ENCODE measurements at places on chromosomes 12 and 14.

DNA sequence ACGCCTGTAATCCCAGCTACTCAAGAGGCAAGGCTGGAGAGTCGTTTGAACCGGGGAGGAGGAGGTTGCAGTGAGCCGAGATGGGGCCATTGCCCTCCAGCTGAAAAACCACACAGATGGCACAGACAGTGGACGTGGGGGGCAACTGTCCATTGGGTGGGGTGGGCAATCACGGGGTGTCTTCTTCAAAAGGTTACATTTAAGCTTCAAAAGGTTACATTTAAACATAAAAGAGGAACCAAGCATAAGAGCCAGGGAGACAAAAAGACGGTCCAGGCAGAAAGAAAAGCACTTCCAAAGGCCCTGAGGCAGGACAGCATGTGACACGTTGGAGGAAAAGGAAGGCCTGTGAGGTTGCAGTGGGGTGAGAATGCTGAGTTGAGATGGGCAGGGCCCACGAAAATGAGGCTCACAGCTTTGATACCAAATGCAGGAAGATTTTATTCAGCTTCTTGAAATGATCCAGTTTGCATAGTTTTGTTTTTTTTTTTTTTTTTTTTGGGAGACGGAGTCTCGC is 10.7 kb downstream of the SCARB1 start:
- no peak for DNase-seq

DNA sequence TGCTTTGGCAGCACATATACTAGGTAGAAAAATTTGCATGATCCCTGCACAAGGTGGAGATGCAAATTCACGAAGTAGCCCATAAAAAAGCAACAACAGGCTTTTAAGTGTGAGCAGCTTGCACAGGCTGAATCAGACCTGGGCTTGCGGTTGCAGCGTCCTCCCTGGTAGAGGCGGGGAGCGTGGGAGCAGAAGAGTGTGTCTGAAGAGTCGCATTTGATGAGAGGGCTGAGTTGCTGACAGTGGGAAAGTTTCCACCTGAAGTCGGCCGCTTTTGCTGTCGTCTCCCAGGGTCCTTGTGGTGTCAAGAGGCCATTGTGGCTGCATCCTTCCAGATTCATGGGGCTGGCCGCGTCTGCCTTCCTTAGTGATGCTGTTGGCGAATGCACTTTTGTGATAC is 6.2 kb downstream of the AACS start:
- DNase-seq: no peak

- DNase-seq: no peak
Observed at GRCh38 chr14:50845166-50845565, 14.2 kb upstream of the NIN start.

DNA sequence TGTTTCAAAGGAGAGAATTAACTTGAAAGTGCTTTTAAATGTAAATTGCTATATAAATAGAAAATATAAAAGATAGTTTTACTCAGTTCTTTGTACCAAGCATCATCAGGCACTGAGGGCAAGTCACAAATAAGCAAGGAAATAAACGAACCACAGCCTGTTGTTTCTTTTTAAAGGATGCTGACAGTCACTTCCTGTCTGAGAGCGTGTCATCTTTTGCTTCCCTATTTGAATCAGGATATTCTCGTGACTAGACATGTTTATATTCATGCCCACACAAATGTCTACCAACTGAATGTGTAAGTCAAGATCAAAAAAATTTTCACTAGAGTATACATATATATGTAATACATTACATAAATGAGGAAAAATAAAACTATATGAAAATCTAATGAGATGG is 31.4 kb upstream of the SLC2A13 start:
- peak; percentile 24 for DNase-seq

GRCh38 chr14:101456246-101457175 is 104.8 kb upstream of the DIO3 start:
- DNase-seq: no peak
